ENCODE measurements at places on chromosomes 16 and 17.

DNA sequence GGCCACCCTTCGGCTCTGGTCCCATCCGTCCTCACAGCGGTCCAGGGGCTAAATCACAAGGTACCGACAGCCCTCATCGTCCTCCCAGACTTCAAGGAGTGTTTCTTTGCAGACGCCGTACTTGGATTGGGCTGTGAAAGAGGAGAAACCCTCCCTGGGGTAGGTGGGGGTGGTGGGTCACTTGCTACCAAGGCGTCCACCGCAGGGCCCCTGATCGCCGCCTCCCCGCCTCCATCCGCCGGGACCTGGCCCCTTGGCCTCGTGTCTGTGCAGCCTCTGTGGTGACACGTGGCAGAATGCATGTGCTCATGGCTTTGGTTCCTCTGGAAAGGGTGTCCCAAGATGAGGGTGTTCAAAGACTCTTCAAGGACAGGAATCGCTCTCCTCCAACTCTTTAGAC is 151.4 kb downstream of the BANP start:
- DNase-seq, result no peak

- peak; percentile 99 for DNase-seq
These were observed at the start of gene MAPK8IP3 for GRCh38 chr16:1705688-1706385. TSS of gene MAPK8IP3 (plus strand) at chr16:1706195. CDS start at chr16:1706340, 145 bp downstream.

- no peak for DNase-seq
These were observed 5.9 kb downstream of the PHAF1 start for GRCh38 chr16:67115639-67116038.

DNA sequence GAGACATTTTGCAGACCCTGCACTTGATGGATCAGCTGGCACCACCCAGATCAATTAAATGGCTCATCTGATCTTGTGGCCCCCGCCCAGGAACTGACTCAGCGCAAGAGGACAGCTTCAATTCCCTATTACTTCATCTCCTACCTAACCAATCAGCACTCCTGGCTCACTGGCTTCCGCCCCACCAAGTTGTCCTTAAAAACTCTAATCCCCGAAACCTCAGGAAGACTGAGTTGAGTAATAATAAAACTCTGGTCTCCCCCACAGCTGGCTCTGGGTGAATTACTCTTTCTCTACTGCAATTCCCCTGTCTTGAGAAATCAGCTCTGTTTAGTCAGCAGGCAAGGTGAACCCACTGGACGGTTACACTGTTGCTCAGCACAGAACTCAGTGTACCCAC is 23.6 kb downstream of the SPPL2C start:
- DNase-seq, result no peak

- no peak for DNase-seq
These were observed 34.6 kb upstream of the SLC5A11 start for GRCh38 chr16:24810951-24811843.

DNA sequence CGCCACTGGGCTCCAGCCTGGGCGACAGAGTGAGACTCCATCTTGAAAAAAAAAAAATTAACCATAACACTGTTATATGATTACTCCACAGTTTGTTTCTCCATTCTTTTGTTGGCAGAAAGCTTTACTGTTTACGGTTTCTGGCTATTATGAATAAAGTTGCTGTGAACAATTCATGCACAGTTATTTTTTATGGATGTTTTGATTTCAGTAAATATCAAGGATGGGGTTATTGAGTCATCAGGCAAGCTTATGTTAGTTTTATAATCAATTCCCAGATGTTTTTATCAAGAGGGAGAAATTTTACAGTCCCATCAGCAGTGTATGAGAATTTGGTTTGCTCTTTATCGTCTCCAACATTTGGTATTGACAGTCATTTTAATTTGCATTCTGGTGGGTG is 67.9 kb downstream of the TAOK1 start:
- DNase-seq, result no peak

DNA sequence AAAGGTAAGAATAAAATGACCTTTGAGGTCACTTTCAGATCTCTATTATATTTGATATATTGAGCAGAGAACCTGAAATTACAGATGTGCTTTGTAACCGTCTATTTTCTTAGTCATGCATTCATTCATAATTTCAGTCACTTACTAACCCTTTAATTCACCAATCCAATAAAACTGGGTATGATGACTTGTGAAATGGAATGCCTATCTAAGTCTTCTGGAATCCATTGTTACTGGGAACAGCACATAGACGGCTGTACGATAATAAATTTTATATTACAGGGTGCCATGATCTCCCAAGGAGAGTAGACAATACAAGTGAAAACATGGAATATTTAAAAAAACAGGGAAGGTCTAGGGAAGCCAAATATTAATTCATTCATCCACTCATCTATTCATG is 22.9 kb downstream of the CDH11 start:
- no peak for DNase-seq

- DNase-seq, result no peak
These were observed 5.0 kb downstream of the ATP5PD start for GRCh38 chr17:75041656-75042280.

- DNase-seq, result no peak
These were observed 2.1 kb upstream of the HES7 start for GRCh38 chr17:8125947-8126490.

- DNase-seq, result no peak
These were observed 1.8 kb upstream of the TPPP3 start for GRCh38 chr16:67395105-67395457.

DNA sequence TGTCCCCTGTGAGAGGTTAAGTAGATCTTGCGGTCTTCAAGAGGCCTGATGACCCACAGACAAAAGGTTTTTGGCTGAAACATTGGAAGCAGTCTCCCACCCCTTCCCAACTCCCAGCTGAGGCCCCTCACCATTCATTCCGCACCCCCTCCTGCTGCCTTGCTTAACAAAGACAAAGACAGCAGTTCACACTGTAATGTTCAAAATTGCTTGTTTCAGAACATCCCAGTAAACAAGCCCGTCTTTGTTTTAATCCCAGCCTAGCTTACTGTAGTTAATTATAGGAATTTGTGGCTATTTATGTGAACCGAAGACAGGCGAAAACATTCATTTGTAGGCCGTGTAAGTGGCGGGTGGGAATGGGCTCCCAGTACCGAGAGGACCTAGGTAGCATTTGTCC is 55.7 kb downstream of the IRX5 start:
- no peak for DNase-seq

DNA sequence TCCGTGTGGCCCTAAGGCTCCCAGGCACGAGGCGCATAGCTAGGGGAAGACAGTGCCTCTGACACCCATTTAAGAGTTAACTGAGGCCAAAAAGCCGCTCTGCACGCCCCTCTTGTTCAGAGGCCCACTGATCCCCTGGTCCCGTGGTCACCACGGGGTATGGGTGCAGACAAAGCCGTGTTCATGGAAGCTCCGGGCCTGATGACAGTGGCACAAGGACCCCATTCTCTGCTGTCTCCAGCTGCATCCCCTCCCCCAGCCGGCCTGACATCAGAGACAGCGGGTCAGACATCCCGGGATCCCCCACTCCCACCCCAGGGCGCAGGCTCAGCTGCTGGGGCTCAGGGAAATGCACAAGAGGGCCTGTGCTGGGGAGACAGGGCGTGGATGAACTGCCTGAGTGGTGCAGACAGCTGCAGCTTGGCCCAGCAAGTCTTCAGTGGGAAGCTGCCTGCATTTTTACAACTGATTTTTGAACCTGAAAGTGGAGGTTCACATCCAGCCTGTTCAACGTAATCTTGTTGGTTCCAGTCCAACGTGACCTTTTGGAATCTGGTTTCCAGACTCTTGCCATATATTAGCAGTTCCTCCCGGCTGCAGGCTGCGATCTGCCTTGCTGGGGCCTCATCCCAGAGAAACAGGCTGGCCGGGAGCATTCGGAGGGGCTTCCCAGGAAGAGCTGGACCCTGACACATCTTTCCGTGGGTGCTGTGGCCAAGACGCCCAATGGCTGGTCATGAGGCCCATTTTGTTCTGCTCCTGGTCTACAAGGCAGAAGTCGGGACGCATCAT is 9.7 kb upstream of the BAHCC1 start:
- no peak for DNase-seq

DNA sequence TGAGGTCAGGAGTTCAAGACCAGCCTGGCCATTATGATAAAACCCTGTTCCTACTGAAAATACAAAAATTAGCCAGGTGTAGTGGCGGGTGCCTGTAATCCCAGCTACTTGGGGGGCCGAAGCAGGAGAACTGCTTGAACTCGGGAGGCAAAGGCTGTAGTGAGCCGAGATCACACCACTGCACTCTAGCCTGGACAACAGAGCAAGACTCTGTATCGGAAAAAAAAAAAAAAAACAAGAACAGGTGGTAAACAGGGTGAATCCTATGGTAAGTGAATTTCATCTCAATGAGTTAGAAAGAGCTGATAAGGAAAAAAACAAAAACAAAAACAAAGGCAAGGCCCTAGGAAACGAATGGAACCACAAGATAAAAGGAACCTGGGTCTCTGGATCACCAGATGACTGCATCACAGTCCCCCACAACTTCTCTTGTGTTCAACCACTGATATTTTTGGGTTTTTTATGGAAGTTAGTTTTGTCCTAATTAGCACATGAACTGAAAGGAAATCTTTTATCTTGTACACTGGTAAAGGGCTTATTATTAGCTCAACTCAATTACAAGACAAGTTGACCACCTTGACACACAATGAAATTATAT is 21.0 kb downstream of the GLG1 start:
- DNase-seq, result no peak

DNA sequence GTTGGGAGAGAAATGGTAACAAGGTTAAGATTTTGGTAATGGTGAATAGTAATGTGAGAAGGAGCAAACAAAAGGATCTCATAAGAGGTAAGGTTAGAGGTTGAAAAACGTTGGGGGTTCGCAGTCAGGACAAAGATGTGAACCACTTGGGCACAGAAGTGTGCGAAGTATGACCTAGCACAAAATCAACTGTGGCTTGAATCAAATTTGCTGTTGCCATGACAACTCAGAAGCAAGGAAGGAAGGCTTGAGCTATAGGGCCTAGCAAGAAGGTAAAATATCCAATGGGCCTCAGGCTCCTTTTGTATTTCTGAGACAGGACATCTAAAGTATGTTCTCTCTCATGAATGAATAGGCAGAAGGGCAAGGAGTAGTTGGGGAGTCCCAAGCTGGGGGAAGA is 24.5 kb upstream of the TEKT1 start:
- no peak for DNase-seq

DNA sequence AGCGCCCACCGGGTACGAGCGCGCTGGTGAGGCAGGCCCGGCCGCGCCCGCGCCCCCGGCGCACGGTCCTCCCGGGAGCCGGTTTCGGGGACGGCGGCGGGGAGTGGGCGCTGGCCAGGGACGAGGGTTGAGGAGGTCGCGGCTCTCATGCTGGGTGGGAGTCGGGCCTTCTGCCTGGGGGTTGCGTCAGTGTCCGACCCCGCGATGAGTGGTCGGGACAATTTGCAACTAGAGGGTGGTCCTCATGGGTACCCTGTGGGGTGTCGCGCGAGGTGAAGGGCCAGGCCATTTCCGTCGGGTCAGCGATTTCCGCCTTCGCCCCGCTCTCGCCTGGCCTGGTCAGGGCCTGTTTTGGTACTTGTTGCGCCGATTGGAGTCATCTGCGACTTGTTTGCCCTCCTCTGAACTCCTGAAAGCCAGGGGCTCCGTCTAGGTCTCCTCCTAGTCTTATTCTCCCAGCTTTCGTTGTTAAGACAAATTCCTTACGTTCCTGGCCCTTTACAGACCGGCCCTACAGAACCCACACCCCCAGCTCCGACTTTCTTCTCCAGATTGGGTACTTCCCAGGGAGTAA is 14.9 kb downstream of the NAA60 start:
- no peak for DNase-seq

DNA sequence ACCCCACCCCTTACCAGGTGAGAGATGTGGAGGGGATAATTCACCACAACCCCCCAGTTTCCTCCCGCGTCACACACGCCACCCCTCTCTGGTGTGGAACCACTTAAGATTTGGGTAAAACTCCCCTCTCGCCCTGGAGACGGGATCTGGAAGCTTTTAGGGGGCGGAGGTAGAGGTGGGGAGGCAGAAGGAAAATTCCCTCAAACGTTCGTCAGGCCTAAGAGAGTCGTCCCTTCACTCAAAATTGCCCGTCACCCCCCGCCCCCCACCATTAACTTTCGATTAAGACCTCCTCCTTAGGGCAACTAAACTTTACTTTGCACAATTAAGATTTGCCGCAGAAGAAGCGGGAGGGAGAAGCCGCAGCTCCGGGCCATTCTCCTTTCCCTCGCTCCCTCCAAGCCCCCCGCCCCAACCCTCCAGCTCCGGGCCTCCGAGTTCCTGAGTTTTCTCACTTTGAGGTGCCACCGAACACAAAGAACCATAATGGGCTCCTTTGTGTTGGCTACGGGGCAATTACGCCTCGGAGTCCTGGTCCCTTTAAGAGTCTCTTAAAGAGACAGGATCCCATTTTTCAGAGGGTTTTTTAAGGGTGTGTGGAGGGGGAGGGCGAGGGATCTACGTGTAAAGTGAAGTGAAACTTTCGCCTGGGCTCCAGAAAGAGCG is 985 bp upstream of the FZD2 start:
- no peak for DNase-seq

GRCh38 chr16:19210280-19210924 is 42.4 kb downstream of the SYT17 start:
- no peak for DNase-seq

DNA sequence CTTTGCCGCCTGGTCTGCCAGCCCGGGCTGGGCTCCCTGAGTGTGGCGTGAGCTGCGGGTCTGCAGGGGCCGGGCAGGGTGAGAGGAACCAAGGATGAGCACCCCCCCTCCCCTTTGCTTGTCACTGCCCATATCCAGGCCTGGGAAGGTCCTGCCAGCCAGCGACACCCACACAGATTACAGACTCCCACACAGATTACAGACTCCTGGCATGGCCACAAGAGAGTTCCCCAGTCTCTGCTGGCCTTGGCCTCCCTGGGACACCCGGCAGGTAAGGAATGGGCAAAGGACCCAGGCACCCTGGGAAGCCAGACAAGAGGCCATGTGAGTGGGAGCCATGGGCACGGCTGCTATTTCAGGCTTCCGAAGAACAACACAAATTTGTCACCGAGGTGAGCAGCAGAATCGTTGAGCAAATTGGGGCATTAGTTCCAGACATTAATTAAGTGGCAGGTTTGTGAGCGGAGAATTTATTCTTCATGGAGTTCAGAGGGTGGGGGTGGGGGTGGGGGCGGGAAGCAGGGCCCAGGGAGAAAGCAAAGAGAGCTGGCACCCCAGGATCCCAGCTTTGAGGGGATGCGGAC is 41.4 kb downstream of the SRCIN1 start:
- no peak for DNase-seq

GRCh38 chr16:85017151-85017550 is 5.8 kb upstream of the ZDHHC7 start:
- DNase-seq, result no peak

DNA sequence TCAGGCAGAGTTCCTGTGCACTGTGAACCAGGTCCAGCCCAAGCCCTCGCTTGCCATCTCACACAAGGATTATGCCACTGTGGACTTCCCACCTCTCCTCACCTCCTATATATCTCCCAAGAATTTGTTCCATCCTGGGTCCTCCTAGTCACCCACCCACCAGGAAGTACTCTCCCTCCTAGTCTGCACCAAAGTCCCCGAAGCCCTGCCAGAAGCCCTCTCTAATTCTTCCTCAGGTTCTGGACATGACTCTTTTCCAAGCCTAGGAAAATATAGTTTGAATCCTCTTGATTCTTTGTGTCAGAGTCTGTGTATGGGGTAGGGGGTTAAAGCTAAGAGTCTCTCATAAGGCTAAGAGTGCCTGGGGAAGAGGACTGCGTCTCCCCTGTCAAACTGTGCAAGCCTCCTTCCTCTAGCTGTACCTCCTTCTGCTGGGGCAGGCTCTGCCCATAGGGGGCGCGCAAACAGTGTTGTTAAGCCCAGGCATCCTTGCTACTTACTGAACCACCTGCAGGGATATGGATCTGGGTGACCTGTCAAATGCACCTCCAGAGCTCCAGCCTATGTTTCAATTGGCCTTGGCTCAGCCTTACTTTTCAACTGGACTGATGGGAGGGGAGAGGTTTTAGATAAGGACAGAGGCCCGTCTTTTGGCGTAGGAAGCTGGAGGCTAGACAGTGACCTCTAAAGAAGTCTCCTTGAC is 16.6 kb upstream of the DLX4 start:
- DNase-seq, result peak; percentile 73
